ENCODE measurements at places on chromosomes 2 and 18.

- no peak for DNase-seq
Observed at GRCh38 chr18:22952525-22952924, 19.4 kb downstream of the RBBP8 start.

DNA sequence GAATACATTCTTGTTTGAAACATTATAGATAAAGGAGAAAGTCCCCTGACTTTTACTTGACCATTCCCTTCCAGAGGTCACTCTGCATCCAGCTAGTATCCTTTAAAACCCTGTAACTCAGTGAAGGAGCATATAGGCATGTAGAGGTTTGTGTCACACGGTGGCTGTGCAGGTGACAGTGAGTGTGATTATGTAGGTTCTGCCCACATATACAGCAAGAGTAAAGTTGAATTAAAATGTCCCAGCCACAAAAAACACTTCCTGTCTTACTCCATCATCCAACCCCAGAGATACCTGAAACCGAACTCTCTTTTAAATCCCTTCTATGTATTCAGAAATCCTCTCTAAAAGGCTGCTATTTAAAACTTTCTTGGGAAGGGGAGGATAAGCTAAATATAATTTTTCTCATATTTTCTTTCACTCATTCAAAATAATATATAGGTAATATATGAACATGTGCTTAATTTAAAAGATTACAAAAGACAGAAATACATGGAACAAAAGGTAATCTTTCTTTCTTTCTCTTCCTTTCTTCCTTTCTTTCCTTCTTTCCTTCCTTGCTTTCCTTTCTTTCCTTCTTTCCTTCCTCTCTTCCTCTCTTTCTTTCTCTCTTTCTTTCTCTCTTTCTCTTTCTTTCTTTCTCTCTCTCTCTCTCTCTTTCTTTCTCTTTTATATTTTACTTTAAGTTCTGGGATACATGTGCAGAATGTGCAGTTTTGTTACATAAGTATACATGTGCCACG lies 20.6 kb upstream of the ACSL3 start:
- no peak for DNase-seq

DNA sequence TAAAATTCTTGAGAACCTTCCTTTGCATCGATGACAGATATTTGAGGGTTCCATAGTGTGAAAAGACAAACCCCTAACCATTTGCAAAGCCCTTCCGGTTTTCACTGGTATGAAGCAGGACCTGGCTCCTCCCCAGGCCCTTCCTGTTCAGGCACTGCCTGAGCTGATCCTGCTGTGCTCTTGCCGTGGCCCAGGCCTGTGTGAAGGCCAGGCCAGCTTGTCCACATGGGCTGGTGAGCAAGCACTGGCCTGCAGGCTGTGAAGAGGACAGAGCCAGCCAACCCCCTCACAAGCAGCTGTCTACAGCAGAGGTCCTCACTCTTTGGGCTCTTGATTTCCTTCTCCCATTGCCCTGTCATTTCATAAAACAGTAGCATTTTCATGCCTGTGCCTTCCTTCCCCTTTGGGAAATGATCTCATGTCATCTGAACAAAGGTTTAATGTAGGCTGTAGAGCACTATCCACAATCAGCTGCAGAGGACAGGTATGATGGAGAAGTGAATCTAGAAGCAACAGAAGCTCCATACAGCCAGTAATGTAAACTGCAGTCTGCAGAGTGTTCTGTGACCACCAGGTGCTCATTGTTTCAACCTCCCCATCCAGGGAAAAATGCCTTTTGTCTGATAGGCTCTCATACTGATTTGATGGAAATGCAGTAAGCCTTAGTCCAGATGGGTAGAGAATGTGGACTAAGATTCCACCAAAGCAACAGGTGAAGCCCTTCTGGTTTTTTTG lies 19.8 kb downstream of the MPHOSPH10 start:
- no peak for DNase-seq

DNA sequence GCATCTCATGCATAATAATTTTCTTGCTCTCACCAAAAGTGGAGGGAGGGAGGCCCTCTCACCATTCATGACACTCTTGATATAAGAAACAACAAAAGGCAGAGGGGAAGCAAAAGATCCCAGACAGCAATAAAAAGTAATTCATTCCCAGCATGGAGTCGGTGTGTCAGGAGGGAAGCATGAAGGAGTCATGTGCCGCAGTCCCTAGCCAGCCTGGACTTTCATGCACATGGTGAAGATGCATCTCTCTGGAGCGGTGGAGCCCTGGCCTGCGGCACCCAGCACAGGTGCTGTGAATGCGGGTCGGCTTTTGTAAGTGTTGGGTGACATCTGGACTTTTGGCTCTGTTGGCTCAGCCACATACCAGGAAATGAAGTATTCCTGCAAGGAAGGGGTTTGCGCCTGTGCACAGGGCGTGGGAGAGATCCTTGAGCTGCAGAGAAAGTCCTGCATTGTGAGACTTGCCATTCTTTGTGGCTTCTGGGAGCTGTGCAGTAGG lies 119.4 kb downstream of the COPS8 start:
- no peak for DNase-seq

GRCh38 chr2:62506421-62506750 lies 391 bp upstream of the TMEM17 start:
- no peak for DNase-seq

DNA sequence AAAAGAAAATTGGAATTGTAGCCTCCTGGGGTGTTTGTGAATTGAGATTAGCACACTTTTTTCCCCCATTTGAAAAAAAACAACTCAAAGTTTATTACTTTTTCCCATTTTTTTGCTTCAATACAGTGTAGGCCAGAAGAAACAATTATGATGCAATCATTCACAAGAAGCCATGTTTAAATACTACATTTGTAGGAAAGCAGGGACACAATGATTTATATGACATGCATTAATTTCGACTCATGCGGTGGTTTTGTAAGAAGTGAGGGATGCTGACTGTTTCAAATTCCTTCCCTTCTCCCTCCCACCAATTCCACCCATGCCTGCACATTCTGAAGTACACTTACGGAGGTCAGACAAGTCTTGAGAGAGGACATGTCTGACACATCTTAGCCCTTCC lies 774.2 kb upstream of the FSHR start:
- no peak for DNase-seq

DNA sequence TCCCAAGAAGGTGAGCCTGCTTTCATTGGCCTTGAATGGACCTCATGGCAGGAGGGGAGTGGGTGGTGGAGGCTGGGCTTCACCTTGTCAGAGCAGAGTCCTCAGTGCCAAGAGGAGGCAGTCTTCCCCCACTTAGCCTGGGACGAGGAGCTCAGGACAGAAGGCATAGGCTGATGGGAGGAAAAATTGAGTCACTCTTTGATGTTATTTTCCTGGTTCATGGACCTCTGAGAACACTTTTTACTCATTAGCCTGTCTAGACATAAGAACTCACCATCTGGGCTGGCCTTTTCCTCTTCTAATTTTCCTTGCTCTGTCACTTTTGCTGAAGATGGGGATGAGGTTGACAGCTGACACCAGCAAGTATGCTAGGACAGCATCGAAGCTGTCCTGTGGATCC lies 225.7 kb upstream of the TNP1 start:
- peak; percentile 36 for DNase-seq

GRCh38 chr2:15959331-15960153 lies 19.2 kb downstream of the MYCN start:
- no peak for DNase-seq

DNA sequence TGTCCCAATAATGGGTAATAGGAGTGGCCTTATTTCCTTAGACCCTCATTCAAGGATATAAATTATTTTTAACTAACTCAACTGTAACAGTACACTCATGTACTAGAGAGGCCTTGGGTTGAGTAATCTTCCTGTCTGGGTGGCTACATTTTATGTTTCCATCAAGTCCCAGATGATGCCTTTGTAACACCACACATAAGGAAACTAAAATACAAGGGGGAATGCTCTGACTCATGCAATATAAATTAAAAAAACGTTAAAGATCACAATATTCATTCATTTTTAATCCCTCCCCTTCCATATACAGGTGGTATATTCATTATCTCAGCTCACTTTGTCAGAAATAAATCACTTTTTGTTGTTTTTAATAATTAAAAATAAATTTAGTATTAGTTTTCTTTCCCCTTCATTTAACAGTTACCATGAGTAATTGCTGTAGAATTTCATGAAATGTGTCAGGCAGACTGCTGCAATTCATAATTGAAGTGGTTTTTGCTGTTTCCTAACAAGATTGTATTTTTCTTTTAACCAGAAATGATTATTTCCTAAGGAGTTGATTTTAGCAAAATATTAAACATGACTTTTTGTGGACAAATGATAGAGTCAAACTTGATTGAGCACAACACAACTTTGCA lies 1403.6 kb downstream of the SUCLG1 start:
- DNase-seq = no peak

GRCh38 chr18:69674966-69675365 lies 272.7 kb downstream of the CD226 start:
- no peak for DNase-seq

- no peak for DNase-seq
Observed at GRCh38 chr18:44744161-44745121, 63.8 kb downstream of the SETBP1 start.

GRCh38 chr2:86256982-86257381 lies 57.7 kb downstream of the MRPL35 start:
- no peak for DNase-seq

GRCh38 chr2:105802587-105802986 lies 57.9 kb downstream of the NCK2 start:
- peak; percentile 59 for DNase-seq

GRCh38 chr2:52054824-52055223 lies 1022.9 kb upstream of the NRXN1 start:
- no peak for DNase-seq

DNA sequence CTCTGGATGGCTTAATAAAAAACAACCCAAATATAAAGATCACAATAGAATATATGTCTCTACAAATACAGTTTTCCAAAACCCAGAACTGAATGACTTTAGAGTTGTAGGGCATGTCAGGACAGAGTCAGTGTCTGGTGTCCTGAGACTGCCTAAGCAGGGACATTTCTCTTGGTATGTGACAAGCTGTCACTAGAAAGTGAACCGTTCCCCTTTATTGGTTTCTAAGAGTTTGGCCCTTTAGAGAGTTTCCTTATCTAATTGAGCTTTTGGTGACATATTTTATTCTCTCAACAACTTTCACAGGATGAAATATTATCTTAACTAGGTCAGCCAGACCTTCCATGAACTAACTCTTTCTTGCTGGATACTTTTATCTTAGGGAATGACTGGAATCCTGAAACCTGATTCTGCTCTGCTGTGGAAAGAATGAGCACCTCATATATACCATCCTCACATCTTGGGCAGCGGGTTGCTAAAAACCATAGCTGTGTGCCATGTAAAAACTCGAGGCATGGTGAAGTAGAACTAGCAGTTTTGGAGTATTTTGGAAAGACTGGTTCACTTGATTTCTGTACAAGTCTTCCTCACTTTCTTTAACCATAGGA lies 54.8 kb downstream of the CAVIN2 start:
- no peak for DNase-seq

GRCh38 chr2:226705133-226705886 lies 94.3 kb downstream of the IRS1 start:
- DNase-seq = no peak

DNA sequence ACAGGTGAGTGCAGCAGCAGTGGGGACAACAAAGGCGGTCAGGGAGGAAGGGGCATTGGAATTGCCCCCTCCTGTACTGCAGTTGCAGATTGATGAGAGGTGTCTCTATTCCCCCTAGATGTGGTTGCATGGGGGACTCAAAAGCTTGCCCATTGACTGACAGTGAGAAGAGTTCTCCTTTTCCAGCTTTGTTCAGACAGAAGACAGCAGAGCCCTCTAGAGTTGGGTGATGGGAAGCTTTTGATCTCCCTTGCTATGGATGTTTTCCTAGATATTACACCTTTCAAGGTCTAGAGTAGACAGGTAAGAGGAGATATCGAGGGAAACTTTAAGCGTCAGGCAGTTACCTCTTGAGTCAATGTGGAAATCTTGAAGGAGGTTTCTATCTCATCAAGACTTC lies 2.9 kb downstream of the PROKR1 start:
- no peak for DNase-seq

GRCh38 chr18:9017905-9018227 lies 84.6 kb upstream of the NDUFV2 start:
- DNase-seq = no peak

DNA sequence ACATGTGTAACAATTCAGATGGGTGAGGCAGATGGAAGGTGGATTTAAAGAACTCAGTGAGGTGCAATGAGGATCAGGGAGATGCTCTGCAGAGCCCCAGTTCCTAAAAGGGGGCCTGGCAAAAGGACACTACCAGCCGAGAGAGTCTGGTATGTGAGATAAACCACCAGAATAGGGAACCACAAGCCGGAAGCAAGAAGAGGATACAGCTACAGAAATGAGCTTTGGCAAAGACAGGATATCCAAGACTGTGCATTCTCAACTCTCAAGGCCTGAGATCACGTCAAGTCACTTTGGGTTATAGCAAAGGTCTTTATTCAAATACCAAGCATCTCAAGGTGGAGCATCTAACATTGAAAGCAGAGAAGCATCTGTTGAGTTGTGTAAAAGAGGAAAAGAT lies 293.5 kb downstream of the ARHGAP15 start:
- DNase-seq = no peak

DNA sequence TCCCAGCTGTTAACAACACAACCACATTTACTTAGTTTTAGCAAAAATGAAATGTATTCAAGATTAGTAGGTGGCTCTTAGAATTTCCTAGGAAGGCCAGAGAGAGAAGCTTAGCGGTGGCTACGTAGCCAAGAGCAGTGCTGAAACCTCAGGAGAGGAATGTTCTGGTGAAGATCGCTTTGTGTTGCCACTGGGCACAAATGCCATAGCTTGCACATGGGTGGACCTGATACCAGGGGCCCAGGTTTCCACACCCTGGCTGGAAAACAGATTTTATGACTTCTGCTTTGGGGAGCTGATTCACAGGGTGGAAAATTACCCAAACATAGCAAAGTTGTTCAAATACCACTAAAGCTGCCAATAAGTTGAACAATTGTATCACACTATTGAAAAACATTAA lies 43.4 kb downstream of the THUMPD2 start:
- no peak for DNase-seq

DNA sequence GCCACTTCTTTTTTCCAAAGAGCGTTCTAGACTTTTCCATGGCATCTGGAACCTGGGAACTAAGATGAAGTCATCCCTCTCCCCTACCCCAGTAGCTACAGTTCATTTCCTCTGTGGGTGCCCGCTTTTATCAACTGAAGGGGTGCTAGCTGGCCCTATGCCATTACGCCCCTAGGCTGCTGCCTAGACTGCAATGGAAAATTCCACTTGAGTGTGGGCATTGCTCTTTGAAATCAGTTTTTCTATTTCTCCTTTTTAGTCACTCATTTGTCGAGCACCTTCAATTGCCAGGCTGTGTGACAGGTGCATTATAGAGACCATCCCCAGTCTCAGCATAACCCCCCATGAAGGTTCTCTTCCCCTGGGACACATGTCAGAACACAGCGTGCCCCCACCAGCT lies 7.3 kb downstream of the TEX51 start:
- peak; percentile 6 for DNase-seq

- DNase-seq = no peak
Observed at GRCh38 chr2:218780046-218780445, 1.9 kb upstream of the CYP27A1 start.

DNA sequence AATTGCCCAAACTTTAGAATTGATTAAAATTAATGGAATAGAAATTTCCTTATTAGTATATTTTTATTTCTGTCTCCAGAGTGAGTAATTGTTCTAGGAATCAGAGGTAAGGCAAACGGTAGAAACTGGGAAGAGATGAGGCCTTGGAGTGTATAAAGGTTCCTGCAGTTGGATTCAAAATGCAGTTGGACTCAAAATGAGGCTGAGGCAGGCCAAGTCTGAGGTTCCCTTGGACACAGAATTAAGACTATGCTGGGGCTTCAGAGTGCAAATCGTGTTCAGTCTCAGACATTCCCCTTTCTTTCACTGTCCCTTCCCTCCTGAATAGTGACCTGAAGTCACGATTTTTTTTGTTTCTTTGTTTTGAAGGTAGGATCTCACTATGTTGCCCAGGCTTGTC lies 746.9 kb upstream of the NRXN1 start:
- no peak for DNase-seq
